AG04449 (cell line): ENCODE measurements at places on chromosomes 5 and 9.

GRCh38 chr9:105127863-105128220, 116.6 kb upstream of the SLC44A1 start:
- no peak for DNase-seq

DNA sequence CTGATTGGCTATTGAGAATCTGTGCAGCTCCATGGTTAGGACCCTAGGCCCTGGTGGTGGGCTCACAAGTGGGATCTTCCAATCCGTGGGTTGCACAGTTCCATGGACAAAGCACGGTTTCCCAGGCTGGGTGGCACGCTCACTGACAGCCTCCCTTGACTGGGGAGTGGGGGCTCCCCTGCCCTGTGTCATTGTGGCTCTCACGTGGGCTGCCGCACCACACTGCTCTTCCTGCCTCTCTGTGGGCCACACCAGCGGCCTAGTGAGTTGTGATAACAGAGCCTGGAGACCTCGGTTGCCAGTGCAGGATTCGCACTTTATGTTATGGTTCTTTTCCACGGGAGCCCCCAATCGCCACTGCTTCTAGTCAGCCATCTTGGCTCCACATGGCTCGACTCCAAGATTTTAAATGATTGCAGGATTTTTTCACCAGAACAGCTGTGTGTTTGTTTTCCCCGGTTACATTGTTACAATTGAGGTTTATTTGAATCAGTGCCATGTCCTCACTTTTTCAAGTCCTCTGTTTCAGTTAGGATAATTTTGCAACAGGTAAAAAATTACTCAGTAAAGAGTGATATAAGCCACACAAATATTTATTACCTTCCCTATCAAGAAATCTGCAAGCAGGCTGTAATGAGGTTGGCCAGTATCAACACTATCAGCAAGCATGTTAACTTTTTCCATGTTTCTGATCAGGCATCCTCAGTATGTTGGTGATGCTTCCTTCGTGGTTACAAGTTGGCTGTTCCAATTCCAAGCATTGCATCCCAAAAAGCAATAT, 253.8 kb downstream of the ZNF608 start:
- DNase-seq = no peak

DNA sequence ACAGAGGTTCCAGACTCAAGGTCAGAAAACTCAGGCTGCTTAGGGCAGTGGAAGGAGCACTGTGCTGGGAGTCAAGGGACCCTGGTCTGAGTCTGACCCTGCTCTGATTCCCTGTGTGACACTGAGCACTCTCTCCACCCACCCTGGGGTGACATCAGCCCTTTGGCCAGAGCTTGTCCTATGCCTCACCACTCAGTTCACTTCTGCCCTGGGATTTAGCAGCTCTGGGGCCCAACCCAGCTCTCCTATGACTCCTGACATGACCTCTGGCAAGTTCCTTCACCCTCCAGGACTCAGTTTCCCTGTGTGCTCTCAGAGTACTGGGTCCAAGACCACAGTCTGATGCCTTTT, 63.9 kb downstream of the FAM114A2 start:
- no peak for DNase-seq

- DNase-seq = no peak
These were observed 96.6 kb upstream of the DMRT1 start for GRCh38 chr9:744790-745484.

- no peak for DNase-seq
These were observed 87.0 kb downstream of the ANGPTL2 start for GRCh38 chr9:127035423-127035822.
